ENCODE measurements at places on chromosomes 13 and 19. TPM values are rescaled to one million over a fixed set of nuclear protein-coding genes. Genes with fewer than 3 reads are reported as not detected.

DNA sequence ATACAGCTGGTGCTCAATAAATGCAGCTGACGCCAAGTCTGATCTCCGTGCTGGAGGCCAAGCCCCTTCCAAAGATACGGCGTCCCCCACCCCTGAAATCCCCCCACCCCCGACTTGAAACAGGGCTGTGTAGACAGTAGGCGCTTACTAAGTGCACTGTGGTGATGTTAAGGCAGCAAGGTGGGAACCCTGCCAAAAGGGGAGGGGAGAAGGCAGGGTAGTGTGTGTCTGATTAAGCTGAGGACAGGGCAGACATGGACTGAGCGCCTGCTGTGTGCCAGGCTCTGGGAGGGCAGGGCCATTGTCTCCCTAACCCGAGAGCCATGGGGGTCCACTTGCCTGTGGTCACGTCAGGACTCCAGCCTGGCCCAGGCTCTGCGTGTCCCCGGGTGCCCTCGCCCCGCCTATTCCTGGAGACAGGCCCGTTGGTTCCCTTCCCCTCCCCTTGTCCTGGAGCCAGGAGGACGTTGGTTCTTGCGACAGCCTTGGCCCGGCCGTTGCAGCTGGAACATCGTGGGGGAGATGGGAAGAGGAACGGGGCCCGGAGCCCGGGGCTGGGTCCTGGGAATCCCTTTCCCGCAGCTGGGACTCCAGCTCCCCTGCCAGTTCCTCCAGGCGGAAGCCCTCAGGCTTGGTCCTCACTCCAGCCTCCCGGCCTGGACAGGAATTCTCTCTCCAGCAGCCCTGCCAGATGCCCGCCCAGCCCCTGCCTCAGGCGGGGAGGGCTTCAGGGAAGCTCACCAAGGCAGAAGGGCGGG is 1.7 kb upstream of the ELANE start:
- peaks cover 75% of the 10 kb centered on the region for H3K27me3 ChIP-seq
- DNase-seq: peak; percentile 93
- peak overlapping the region; percentile 48 for H3K4me3 ChIP-seq
- no peaks in the 10 kb centered on the region for H3K36me3 ChIP-seq
- peak overlapping the region; percentile 80 for H3K27ac ChIP-seq

GRCh38 chr13:29999492-30000369 is 149.3 kb upstream of the UBL3 start:
- H3K27me3 ChIP-seq: peaks cover 36% of the 10 kb centered on the region
- H3K4me1 ChIP-seq: no peaks in the 10 kb centered on the region
- no peak overlapping the region for H3K4me3 ChIP-seq
- DNase-seq: no peak

The RASGRP4 gene
- 1.5 TPM for total RNA-seq

The NMRK2 gene
- 458 TPM for total RNA-seq

GRCh38 chr19:55091126-55091910 is 15.6 kb downstream of the EPS8L1 start:
- H3K4me1 ChIP-seq: peaks cover 36% of the 10 kb centered on the region

The GPR12 gene
- total RNA-seq: 0.14 TPM

The RGS9BP gene
- 8.6 TPM for total RNA-seq

DNA sequence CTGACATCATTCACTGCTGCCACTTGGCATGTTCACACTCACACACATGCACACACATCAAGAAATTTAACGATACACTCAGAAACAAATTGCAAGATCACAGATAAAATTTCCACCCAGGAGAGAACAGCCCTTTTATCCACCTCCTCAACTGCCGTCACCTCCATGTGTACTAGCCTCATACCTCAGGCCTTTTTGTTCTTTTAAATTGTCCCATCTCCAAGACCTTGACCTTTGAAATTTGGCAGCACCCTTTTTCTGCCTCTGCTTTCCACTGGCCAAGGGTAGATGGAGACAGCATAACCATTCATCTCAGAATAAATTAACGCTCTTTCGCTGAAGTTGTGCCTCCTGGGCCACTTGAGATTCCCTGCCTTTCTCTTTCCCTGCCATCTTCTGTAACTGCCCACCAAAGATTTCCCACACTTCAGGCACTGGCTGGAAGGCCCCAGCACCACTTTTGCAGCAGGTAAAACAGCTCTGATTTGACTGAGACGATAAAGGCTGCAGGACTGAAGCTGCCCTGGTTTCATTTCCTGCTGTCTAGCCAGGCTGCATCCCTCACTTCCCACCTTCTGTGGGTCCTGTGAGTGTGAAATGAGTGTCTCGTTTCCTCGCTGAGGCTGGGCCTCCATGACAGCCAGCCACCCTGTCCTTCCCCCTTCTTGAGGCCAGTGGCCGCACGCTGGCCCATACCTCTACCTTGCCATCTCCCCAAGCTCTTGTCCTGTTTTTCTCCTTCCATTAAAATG is 39.3 kb downstream of the MBNL2 start:
- H3K4me1 ChIP-seq: peaks cover 100% of the 10 kb centered on the region
- H3K4me3 ChIP-seq: no peak overlapping the region
- no peaks in the 10 kb centered on the region for H3K27me3 ChIP-seq
- no peak for DNase-seq
- no peaks in the 10 kb centered on the region for H3K36me3 ChIP-seq
- peak overlapping the region; percentile 84 for H3K27ac ChIP-seq

DNA sequence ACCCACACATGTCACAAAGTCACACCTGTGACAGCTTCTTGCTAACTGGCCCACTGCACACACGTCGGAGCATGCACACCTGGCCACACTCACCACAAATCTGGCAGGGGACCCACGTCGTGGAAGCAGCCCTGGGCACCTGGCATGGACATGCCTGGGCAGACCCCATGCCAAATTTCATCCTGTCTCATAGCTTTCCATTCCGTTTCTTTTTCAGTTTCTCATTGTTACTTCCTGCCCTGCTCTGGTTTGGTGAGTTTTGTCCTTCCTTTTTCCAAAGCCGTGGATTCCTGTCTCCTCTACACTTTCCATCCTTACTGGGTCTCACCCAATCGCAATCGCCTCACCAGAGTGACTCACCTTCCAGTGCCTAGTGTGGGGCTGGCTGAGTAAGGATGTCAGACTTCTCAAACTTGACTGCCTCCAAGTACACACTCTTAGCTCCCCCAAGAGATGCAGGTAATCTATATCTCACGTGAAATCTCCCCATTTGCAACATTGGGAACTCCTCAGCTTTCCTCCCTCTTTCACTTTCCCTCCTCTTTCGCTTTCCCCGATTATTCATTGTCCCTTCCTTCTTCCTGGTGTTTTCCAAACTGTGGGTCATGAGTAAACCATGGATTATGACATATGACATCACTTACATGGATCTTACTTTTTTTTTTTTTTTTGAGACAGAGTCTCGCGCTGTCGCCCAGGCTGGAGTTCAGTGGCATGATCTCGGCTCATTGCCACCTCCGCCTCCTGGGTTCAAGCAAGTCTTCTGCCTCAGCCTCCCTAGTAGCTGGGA is 1.6 kb upstream of the BBC3 start:
- peak overlapping the region; percentile 100 for H3K27ac ChIP-seq
- DNase-seq: no peak
- H3K27me3 ChIP-seq: no peaks in the 10 kb centered on the region
- no peaks in the 10 kb centered on the region for H3K36me3 ChIP-seq
- peak overlapping the region; percentile 99 for H3K4me3 ChIP-seq
- H3K4me1 ChIP-seq: peaks cover 46% of the 10 kb centered on the region

The NLRP7 gene
- not detected for total RNA-seq

GRCh38 chr19:13181747-13182388 is 31.7 kb downstream of the IER2 start:
- no peaks in the 10 kb centered on the region for H3K36me3 ChIP-seq
- H3K4me3 ChIP-seq: no peak overlapping the region
- peak; percentile 85 for DNase-seq

The KCNN1 gene
- 0.38 TPM for total RNA-seq

The SELENOV gene
- not detected for total RNA-seq

- H3K27me3 ChIP-seq: peaks cover 5% of the 10 kb centered on the region
- no peak overlapping the region for H3K27ac ChIP-seq
- H3K4me1 ChIP-seq: no peaks in the 10 kb centered on the region
- H3K4me3 ChIP-seq: no peak overlapping the region
- DNase-seq: no peak
- peaks cover 74% of the 10 kb centered on the region for H3K36me3 ChIP-seq
Measured at GRCh38 chr19:50287331-50287730, 41.8 kb downstream of the KCNC3 start.

DNA sequence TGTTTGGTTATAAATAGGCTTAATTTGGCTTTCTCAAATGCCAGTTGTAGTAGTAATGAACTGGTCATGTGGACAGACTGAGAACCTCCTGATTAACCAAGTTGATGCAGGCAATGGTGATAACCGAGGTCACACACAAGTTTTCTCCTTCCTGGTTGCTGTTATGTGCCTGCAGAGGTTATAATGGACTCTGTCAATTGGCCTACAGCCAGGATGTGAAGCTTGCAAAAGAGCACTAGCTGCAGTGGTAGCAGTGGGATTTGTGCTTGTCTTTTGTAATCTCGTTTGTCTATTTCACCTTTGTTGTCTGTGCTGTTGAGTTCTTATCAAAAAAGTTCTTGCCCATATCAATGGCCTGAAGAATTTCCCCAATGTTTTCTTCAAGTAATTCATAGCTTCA is 20.6 kb downstream of the OR10H3 start:
- no peak overlapping the region for H3K27ac ChIP-seq
- H3K4me1 ChIP-seq: no peaks in the 10 kb centered on the region
- DNase-seq: no peak
- H3K4me3 ChIP-seq: no peak overlapping the region

GRCh38 chr19:38911388-38912001 is 491 bp downstream of the CCER2 start:
- H3K4me3 ChIP-seq: no peak overlapping the region
- no peak for DNase-seq
- H3K27ac ChIP-seq: no peak overlapping the region
- no peaks in the 10 kb centered on the region for H3K4me1 ChIP-seq
- peaks cover 28% of the 10 kb centered on the region for H3K36me3 ChIP-seq
- H3K27me3 ChIP-seq: peaks cover 19% of the 10 kb centered on the region

The ANGPTL4 gene
- total RNA-seq: 8.4 TPM

The PSG4 gene
- total RNA-seq: not detected

The SPTBN4 gene
- total RNA-seq: 6.1 TPM

The MEIS3 gene
- 3.2 TPM for total RNA-seq

DNA sequence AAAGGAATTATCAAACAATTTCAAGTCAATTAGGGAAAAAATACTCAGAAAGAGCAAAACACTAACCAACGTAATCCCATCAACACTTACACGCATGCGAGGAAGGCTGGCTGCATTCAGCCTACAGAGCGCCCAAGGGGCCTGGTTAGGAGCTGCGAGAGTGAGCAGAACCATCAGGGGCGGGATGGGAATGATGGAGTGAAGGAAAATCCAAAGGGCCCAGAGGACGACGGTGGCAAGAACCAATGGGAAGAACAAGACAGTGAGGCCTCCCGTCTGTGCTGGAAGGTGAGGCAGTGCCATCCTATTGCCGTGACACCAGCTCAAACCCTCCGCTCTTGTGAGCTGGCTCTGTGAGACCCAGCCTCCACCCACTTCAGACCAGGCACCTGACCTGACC is 253.0 kb downstream of the IRS2 start:
- no peaks in the 10 kb centered on the region for H3K4me1 ChIP-seq
- H3K36me3 ChIP-seq: no peaks in the 10 kb centered on the region
- no peak overlapping the region for H3K27ac ChIP-seq
- H3K27me3 ChIP-seq: peaks cover 8% of the 10 kb centered on the region

GRCh38 chr13:28983641-28984040 is 163.5 kb downstream of the MTUS2 start:
- H3K4me1 ChIP-seq: peaks cover 37% of the 10 kb centered on the region
- no peaks in the 10 kb centered on the region for H3K27me3 ChIP-seq
- DNase-seq: no peak
- H3K4me3 ChIP-seq: no peak overlapping the region

- H3K4me1 ChIP-seq: peaks cover 7% of the 10 kb centered on the region
- H3K27me3 ChIP-seq: no peaks in the 10 kb centered on the region
- H3K36me3 ChIP-seq: no peaks in the 10 kb centered on the region
- H3K4me3 ChIP-seq: no peak overlapping the region
- DNase-seq: no peak
Measured at GRCh38 chr13:43295825-43296564, 272.6 kb downstream of the DNAJC15 start.

DNA sequence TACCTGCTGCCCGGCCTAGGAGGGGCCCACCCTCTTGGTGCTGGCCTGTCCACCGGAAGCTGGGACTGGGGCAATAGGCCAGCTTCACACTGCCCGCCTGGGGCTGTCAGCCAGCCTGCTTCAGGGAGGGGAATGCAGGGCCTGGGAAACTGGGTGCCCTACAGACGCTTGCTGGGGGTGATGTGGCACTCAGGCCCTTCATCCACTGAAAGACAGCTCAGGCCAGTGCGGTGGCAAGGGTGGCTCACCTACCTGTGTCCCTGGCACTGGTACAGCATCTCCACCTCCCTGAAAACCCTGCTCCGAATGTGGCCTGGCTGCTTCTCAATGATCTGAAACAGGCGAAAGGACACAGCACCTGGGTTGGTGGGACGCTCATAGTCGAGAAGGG is 7.8 kb downstream of the MKNK2 start:
- H3K4me1 ChIP-seq: peaks cover 99% of the 10 kb centered on the region
- H3K36me3 ChIP-seq: peaks cover 87% of the 10 kb centered on the region
- peak overlapping the region; percentile 56 for H3K4me3 ChIP-seq
- H3K27me3 ChIP-seq: no peaks in the 10 kb centered on the region
- peak overlapping the region; percentile 100 for H3K27ac ChIP-seq

GRCh38 chr13:107864543-107865317 is 350.6 kb downstream of the LIG4 start:
- H3K4me3 ChIP-seq: no peak overlapping the region
- H3K4me1 ChIP-seq: peaks cover 26% of the 10 kb centered on the region
- DNase-seq: no peak
- peaks cover 58% of the 10 kb centered on the region for H3K27me3 ChIP-seq
- no peak overlapping the region for H3K27ac ChIP-seq

The ZNF285 gene
- 5.4 TPM for total RNA-seq

The IGFL2 gene
- total RNA-seq: not detected

The CYP4F8 gene
- total RNA-seq: not detected

DNA sequence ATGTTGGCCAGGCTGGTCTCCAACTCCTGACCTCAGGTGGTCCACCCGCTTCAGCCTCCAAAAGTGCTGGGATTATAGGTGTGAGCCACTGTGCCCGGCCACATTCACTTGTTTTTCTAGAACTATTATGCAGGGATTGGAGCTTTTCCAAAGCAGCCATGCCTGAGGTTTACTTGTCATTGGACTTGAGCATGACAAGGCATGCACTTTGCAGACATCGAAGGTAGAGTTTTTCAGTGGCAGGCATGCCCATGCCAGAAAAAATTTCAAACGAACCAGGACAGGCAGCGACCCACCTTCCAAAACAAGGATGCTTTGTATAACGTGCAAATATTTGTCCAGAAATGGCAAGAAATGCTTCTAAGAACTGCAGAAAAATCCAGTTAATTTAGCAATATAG is 17.7 kb downstream of the PNMA8A start:
- H3K27me3 ChIP-seq: peaks cover 8% of the 10 kb centered on the region
- no peak overlapping the region for H3K27ac ChIP-seq
- H3K4me3 ChIP-seq: no peak overlapping the region

- no peaks in the 10 kb centered on the region for H3K36me3 ChIP-seq
- H3K4me1 ChIP-seq: peaks cover 39% of the 10 kb centered on the region
- H3K4me3 ChIP-seq: no peak overlapping the region
- H3K27ac ChIP-seq: peak overlapping the region; percentile 5
Measured at GRCh38 chr19:35462476-35462953, 14.5 kb downstream of the FFAR2 start.

DNA sequence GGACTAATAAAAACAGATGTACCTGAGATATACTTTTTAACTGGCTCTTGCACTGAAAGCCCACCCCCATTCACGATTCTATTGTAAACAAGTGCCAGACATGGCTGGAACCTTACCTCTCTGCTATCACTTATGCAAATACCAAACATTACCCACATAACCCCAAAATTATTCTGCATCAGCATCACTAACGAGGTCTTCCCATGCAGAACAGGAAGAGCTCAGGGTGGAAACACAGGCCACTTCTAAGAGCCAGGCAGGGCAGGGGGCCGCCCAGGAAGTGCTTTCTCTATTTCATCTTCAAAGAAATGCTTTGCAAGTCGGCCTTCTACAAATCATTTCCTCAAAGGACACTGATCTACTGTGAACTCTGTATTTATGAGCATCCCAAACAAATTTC is 7.3 kb downstream of the IRS2 start:
- DNase-seq: no peak
- H3K4me1 ChIP-seq: peaks cover 83% of the 10 kb centered on the region
- H3K36me3 ChIP-seq: peaks cover 31% of the 10 kb centered on the region
- H3K4me3 ChIP-seq: peak overlapping the region; percentile 78

All from left ventricle myocardium inferior (tissue), 1 donor.